ENCODE measurements at places on chromosomes 1 and 21.

DNA sequence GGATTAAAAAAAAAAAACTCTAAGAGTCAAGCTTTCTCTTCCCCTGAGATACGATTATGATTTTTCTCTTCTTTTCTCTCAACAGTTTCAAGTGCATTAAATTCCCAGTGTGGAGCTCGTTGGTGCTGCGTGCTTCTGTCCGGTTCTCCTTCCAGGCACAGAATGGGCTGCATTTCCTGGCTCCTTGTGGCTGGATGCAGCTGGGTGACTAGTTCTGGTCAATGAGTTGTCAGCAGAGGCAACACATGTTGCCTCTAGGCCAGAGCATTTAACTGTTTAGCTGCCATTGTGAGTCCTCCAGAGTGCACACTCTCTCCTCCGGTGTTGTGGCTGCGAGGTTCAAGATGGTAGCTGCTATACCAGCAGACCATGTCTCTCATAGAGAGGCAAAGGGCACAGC, 312.9 kb downstream of the RRAGC start:
- DNase-seq: no peak

DNA sequence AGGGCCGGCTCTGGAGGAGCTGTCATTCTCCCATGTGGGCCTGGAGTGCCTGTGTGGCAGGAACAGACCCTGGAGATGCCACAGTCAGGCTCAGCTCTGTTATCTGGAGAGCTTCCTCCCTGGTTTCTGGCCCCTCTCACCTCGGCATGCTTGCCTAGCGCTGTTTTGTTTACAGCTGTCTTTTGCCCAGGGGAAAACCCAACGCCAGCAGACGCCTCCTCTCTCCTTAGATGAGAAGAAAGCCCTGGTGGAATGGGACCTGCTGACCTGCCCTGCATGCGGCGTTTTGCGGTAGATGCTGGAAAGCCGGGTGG, 104.9 kb downstream of the CRYAA start:
- no peak for DNase-seq

DNA sequence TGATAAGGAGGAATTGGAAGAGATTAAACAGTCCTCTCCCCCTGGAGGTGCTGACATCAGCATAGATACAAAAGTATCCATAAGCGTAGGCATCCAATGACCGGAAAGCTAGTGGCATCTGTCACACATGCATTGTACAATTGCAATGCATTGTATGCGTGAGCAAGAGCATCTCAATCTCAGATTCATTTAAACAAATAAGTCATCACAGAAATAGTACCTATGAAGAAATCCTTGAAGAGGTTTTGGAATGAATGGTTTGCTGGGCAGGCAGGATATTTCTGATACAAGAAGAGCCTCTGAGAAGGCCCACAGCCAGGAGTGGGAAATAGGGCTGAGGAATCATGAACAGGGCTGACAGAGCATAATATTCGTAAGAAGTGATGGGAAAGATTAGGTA, 88.9 kb upstream of the ABCD3 start:
- DNase-seq: no peak

- no peak for DNase-seq
Measured at GRCh38 chr1:205701891-205702290, 21.6 kb upstream of the SLC45A3 start.

GRCh38 chr21:43981871-43982210, 30.3 kb upstream of the TRAPPC10 start:
- no peak for DNase-seq
